Endothelial cell of umbilical vein (primary cell): ENCODE measurements at places on chromosomes 7 and 10. TPM values are rescaled to one million over a fixed set of nuclear protein-coding genes. Genes with fewer than 3 reads are reported as not detected.

Gene SUN3
- not detected in 2 replicates for total RNA-seq

GRCh38 chr10:113541549-113541927 is 11.3 kb upstream of the HABP2 start:
- DNase-seq: no peak

Gene FOXI2
- total RNA-seq: not detected in 2 replicates

DNA sequence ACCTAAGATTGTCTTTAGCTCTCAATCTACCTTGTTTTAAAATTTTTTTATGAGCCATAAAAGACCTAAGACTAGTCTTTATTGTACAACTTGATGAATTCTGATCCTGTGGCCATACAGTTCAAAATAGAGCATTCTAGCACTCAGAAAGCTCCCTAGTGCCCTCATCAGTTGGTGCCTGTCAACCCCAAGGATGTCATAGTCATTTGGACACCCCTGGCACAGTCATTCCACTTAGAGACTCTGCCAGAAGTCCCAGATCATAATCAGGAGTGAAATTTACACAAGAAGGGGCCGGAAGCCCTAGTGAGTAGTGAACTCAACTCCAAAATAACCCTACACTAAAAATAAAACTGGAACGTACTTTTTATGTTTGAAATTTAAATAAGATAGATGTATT is 80.0 kb upstream of the INSIG1 start:
- no peak for DNase-seq

Gene SLC18A2
- total RNA-seq: not detected in 2 replicates

Gene PLPP4
- 15.5 and 17.1 TPM in 2 replicates for total RNA-seq

DNA sequence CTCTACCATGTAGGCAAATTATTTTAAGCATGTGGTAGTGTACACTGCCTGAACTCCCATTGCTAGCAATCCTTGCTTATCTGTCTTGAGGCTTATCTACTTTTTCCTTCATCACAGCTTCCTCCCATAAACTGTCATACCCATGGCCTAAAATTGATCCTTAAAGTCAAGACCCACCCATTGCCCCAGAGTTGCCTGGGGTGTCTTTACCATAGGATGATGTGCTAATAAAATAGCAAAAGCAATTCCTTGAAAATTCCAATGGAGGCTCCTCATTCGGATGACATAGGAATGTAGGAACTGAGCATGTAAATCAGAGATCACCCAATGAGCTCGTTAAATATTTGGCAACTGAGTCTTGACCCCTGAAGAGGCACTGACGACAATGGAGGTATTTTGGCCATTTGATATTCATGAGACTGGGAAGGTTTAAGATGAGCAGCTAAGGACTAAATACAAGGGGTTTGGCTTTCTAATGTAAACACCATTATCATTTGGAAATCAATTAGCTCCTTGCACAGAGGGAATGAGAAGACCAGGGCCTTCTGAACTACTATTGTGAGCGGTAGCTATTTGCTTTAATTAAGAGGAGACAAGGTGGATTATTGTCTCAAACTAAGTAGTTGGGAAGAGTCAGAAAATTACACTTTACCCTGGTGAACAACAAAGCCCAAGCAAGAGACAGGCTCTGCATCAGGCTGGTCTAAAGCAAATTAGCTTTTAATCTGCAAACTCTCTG is 234.9 kb downstream of the GATA3 start:
- no peak for DNase-seq

- no peak for DNase-seq
Observed at GRCh38 chr7:149223176-149223575, 16.3 kb upstream of the ZNF212 start.

DNA sequence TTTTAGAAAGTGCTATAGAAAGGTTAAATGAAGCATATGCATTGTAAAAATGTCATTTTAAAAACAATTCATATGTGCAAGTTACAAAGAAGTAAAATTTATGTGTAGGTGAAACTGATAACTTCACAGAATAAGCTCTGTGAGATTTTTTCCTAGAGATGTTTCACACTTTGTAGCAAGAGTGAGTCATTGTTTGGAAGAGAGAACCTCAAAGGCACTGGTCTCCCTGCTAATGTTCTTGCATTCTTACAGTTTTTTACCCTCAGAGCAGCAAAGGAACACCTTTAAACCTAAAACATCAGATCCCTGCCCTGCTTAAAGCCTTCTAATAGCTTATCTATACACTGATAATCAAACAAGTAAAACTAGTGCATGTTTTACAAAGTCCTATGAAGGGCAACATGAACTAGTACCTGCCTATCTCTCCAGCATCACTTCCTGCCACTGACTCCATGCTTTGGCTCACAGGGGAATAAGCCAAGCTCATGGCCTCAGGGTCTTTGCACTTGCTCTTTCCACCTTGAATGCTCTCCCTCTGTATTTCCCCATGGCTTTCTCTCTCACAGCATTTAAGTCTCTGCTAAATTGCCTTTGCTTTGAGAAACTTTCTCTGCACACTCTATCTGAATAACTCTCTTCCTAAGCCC is 997.0 kb downstream of the GATA3 start:
- no peak for DNase-seq

DNA sequence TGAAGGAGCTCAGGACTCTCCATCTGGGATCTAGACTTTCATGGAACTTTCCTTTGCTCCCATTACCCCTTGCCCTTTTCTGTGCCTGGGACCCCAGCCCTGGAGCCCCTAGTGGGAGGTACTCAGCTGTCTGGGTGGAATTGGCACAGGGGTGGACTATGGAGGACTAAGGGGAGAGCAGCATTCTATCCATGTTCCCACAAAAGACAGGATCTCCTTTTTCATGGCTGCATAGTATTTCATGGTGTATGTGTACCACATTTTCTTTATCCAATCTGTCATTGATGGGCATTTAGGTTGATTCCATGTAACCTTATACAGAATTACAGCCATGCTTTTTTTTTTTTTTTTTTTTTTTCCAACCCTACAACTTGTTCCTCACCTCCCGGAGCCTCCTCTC is 89.1 kb downstream of the GALNT17 start:
- DNase-seq: no peak
